ENCODE measurements at places on chromosomes 7 and 10.

DNA sequence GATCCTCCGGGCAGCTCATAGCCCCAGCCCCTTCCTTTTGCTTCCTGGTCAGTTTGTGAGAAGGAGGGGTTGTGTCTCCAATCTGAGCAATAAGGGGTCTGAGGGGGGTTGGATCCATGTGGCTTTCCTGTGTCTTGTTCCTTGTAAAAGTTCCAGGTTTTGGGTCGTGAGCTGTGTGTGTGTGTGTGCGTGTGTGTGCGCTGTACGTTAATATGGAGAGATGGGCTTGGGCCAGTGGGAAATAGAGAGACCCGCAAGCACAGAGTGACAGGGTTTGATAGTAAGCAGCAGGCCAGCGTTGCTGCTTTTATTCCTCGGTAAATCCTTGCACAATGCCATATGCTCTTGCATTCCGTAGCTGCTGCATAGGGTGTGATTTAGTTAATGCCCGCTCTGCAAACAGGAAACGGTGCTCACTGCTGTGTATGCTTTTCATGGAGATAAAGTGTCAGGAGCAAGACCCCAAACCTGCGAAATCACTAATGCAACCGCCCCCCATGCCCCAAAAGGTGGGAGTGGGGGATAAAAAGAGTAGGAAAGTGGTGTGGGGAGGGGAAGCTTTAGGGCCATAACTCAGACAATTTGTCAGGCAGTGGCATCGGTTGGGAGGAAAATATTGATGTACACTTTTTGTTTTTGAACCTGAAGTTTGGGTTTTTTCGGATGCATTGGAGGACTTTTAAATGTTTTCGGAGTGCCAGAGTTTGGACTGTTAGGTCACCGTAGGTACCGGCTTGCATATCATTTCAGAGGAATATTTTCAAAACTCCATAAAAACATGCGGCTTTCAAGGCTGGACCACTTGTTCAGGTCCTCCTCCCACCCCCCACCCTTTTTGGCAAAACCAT is 108.7 kb downstream of the TCF7L2 start:
- DNase-seq = peak; percentile 84

DNA sequence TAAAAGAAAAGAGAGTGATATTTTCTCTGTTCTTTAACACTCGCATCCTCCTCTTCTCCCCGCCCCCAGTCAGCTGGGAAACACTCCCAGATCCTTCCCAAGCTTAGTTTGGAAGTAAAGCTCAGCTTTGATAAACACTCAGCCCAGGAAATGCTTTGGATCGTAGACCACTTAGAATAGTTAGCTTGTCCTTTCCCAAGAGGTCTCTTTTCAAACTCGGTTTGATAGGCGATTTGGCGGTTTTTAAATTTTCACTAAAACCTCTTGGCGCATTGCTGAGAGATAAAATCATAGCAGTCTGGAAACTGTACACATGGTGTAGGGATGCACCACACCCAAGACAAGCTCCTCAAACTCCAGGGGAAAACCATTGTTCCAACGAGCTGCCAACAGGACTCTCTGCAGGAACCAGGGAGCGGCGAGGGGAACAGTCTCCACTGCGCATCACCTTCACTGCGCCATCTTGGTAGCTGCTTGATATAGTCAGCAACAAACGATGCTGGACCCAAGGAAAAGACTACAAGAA is 22.3 kb downstream of the SMURF1 start:
- DNase-seq = peak; percentile 92

- no peak for DNase-seq
Measured at GRCh38 chr7:127021019-127021738, 231.6 kb downstream of the GRM8 start.

GRCh38 chr10:74081192-74081803 is 69.3 kb downstream of the AP3M1 start:
- DNase-seq = peak; percentile 64

DNA sequence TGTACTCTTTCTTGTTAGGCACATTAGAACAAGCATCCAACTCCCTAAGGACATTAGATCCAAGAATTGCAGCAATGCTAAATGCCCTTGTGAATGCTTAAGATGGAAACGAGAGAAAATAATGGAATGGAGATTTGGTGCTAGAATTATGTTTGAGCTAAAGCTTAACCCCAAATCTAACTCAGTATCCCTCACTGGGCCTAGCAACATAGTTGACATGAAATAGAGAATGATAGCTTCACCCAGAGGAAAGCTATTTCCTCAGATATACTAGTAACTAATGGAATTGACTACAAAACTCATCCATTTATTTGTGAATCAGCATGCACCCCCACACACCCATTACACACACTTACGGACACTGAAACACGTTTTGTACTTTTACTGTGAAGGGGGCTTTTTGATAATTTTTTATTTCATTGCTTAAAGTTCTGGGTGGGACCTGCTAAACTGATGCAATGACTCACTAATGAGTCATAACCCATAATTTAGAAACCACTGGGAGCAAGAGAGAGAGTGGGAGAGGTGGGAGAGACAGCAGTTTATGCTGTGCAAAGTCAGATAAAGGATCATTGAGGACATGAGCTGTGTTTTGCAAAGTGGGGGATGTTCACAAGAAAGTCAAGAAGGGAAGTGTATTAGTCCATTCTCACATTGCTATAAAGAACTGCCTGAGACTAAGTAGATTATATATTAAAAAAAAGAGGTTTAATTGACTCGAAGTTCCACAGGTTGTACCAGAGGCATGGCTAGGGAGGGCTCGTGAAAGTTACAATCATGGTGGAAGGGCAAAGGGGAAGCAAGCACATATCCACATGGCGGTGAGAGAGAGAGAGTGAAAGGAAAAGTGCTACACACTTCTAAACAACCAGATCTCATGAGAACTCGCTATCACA is 382.7 kb downstream of the SFMBT2 start:
- peak; percentile 65 for DNase-seq
